Regular cardiac myocyte (primary cell): ENCODE measurements at places on chromosomes 5 and 9. TPM values are rescaled to one million over a fixed set of nuclear protein-coding genes. Genes with fewer than 3 reads are reported as not detected.

IRX2 gene
- 0.38 and 0.56 TPM in 2 replicates for total RNA-seq

ANXA2R gene
- 1.1 and 1.7 TPM in 2 replicates for total RNA-seq

PURA gene
- total RNA-seq, result 16.9 and 22.6 TPM in 2 replicates

PCDHGA3 gene
- total RNA-seq, result 0.38 and 1.7 TPM in 2 replicates

REEP2 gene
- total RNA-seq, result 7.5 and 9.3 TPM in 2 replicates
